EH (cell line): ENCODE measurements at places on chromosomes 2 and 18.

GRCh38 chr2:71783215-71783614, 329.9 kb downstream of the DYSF start:
- DNase-seq: peak; percentile 66

GRCh38 chr2:206535260-206535986, 92.1 kb downstream of the ADAM23 start:
- DNase-seq: no peak

- no peak for DNase-seq
Observed at GRCh38 chr2:221268631-221269030, 303.5 kb downstream of the EPHA4 start.

GRCh38 chr18:46169464-46169941, 65.3 kb downstream of the HAUS1 start:
- peak; percentile 88 for DNase-seq

DNA sequence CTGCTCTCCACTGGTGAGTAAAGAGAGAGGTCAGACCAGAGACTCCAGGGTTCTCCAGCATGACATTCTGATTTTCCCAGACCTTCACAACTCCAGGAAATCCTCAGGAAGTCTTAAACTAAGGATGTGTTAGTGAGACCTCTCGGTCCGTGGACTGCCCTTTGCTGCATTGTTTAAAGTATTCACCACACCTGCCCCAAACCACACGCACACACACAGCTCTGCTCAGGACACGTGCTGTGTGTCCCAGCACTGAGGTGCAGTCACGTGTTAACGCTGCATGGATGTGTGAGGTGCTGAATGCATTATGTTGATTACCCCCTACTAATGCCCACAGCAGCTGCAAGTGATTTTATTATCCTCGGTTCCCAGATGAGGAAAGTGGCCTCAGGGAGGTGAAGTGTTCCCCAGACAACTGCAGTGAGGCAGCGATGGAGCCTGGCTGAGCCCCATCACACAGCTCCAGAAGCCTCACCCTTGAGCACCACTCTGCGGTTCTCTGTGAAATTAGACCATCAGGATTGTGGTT, 68.4 kb downstream of the TRAPPC12 start:
- DNase-seq: peak; percentile 34

DNA sequence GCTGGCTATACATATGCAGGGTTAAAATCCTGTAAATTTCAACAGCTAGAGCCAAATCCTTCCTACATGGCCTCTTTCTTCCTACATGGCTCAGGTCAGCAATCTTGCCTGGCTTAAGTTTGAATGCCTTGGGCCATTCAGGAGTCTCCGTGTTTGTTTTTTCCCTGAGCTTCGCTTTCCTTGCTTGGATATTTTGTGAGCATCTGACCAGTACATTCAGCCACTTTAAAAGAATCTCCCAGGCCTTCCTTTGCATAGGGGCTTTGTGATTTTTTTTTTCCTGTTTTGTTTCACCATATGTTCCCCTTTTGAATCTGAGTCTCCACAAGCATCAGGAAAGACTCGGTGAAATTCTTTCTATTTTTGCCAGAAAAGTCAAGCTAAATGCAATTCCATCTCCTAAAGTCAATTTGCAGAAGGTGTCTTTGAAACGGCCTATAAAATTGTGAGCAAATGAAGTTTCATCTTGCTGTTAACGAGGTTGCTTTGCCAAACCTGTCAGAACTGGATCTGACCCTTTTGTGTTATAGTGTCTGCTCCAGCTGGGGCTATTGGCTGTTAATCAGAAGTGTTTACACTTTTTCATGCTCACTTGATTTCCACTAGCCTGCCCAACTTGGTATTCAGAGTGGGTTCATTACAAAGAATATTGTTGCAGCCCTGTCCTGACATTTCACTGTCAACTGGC, 256.9 kb downstream of the DCC start:
- DNase-seq: no peak

- no peak for DNase-seq
Observed at GRCh38 chr2:77834360-77835002, 312.3 kb upstream of the LRRTM4 start.

DNA sequence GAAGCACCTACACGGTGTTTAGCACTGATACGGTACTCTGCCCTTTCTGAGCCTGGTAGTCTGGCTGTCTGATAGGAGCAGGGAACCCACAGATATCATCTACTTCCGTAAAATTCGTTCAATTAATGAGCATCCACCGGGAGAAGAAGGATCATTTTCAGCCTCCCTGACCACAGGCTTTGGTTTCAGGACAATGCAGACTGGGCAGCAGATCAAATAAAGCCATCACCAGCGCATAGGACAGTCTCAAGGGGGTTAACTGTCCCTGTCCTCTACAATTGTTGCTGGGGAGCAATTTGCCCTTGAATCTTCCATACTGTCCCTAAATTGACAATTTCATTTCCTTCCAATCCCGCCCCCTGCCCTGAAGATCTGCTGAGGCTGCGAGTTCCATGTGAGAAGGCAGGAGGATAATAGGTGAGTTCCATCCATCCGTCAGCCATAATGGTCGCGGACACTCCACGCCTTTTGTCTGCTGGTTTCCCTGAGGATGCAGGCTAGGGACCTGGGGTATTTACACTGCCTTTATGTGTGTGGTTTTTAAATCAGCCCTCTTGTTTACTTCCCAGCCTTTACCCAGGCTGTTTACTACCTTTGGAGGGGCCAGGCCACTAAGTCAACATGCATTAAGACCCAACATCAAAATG, 110.0 kb downstream of the MYCN start:
- no peak for DNase-seq

- peak; percentile 84 for DNase-seq
Observed at GRCh38 chr2:191691016-191691735, 13.2 kb downstream of the NABP1 start.

DNA sequence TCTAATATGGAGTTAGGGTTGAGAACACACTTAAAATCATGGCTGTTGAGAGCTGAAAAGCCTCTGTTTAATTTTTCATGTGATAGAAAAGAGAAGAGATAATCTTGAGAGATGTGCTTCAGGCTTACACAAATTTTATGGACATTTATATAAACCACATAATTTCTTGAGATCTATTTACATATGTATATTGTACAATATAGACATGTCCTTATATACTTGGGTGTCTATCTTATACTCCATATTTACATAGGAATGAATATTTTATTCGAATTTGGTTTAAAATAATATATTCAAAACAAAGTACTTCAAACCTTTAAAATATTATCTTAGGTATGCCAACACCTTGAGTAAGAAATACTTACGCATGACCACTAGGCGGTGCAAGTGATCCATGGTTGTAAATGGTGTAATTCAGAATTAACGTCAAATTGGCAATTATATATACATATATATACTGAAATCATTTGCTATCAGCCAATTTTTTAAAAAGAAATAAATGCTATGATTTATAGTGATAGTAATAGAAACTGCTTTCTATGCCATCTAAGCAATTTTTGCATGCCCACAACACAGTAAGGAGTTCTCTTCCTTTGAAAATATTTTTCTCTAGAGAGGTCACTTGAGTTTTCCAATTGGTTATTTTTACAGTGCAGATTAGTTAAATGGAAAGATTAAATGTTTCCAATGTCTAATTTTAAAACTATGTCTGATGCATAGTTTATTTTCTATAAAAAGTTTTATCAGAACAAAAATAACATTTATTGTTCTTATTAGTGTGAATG, 37.6 kb upstream of the SPAG16 start:
- peak; percentile 54 for DNase-seq

DNA sequence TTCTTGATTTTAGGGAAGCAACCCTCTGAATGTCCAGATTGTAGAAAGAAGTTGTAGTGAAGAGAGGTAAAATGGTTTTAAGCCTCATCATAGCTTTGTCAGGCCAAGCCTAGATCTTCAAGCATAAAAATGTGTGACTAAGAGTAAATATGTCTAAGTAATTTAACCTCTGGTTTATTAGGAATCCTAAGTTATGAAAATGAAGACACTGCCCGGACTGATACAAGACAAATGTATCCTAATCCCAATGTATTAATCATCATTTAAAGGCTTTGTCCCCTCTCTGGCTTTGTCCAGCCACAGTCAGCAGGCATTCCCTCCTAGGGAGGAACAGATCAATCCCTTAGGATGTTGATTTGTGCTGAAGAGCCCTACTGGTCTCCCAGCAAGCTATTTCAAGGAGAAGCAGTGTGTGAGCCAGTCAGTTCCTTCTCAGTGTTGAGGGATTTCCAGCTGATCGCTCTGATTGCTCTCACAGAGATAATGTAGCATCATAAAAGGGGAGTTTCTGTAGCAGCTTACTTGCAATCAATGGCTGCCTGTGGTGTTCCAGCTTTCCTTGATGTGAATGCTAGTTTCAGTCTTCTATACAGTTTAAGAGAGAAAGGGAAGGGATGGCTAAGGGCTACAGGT, 796.1 kb downstream of the EPHA4 start:
- DNase-seq: peak; percentile 71

DNA sequence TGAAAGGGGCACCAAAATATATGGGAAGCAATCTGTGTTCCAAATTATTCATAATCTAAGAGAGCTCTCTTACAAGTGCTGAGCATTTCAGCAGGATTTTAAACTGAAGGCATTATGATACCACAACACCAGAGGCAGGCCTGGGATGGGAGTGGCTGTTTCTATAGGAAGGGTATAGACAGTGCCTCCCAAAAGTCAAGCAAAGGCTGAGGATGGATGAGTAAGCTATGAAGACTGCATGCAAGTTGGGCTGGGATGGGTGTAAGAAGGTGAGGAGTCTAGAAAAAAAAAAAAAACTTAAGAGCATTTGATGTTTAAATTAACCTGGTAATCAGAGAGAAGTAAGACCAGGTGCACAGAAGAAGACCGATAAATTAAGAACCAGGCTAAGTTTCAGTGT, 132.5 kb downstream of the OSR1 start:
- DNase-seq: no peak

- peak; percentile 55 for DNase-seq
Observed at GRCh38 chr2:144517866-144518747, 1.8 kb downstream of the ZEB2 start.

DNA sequence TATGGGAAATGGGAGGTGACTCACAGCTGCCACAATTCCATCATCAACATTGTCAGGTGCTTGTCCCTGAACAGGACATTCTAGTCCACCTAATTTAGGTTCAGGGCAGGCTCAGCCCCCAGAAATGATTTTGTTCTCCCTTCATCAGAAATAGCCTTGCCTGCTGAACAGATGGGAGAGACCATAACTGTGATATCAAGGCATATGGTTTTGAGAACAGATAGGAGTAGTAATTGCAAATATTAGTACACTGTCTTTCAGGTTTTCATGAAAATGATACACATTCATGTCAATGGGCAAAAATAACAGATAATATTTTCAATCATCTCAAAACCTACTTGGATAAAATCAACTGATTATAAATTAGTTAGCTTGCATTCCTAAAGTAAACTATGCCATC, 316.5 kb downstream of the MBD2 start:
- no peak for DNase-seq

DNA sequence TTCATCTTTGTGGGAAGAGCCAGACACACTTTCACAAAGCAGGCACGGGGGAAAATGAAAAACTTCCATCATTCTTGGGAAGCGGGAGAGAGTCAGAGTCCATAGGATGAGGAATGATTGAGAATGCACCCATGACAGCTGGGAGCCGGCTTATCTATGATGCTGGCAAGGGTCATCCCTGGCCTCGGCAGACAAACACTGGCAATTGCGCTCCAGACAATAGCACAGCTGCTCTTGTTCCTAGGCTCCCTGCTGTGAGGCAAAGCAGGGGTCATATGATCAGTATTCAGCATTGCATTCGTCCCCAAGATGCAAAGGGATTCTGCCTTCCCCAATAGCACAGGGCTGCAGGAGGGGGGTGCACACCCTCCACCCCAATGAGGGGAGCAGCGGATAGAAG, 33.0 kb downstream of the CYRIA start:
- no peak for DNase-seq

- no peak for DNase-seq
Observed at GRCh38 chr2:190481339-190481738, 53.2 kb downstream of the NEMP2 start.

- DNase-seq: peak; percentile 10
Observed at GRCh38 chr2:11169333-11169732, 14.1 kb downstream of the SLC66A3 start.

DNA sequence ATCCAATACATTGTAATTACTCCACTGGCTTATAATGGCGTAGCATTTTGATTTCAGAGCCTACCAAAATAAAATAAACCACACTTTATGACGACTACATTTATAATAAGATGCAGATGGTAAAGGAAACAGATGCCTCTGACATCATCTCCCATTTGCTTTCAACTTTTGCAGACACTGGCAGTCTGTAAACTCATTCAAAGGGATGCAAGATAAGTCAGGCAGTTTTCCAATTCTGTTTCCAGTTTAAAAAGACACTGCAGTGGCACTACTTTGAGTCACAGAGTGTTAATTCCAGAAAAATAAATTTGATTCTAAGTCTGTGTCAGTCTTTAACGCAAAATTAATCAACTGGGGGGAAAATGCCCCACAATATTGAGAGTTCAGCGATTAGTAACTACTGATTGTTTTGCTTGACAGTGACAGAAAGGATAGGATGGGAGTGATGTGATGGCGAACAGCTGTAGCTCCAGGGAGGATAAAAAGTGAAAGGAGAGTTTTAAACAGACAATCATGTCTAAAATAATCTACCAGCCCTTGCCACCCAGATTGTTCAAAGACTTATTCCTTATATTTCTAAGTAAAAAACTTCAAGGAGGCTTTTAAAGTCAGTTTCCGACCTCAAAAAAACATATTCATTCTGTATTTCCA, 6.7 kb downstream of the DSEL start:
- peak; percentile 74 for DNase-seq

GRCh38 chr2:127567351-127567854, 31.9 kb downstream of the MYO7B start:
- DNase-seq: no peak

DNA sequence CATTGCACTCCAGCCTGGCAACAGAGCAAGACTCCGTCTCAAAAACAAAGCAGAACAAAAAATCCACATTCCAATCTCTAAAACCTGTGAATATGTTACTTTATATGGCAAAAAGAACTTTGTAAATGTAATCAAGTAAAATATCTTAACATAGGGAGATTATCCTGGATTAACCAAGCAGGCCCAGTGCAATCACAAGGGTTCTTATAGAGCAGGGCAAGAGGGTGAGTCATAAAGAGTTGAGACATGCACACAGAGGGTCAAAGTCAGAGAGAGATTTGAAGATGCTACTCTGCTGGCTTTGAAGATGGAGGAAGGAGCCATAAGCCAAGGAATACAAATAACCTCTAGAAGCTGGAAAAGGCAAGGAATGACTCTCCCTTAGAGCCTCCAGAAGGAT, 60.9 kb upstream of the SLC9A2 start:
- no peak for DNase-seq
